CD4-positive, alpha-beta T cell treated with Interleukin-1 beta for 1 hour (primary cell): ENCODE measurements at places on chromosomes 4 and X.

- DNase-seq: peak; percentile 8
These were observed 97.7 kb upstream of the PTPN13 start for GRCh38 chr4:86496094-86497080.

GRCh38 chr4:108834835-108835384 lies 72.1 kb upstream of the ETNPPL start:
- DNase-seq: no peak

DNA sequence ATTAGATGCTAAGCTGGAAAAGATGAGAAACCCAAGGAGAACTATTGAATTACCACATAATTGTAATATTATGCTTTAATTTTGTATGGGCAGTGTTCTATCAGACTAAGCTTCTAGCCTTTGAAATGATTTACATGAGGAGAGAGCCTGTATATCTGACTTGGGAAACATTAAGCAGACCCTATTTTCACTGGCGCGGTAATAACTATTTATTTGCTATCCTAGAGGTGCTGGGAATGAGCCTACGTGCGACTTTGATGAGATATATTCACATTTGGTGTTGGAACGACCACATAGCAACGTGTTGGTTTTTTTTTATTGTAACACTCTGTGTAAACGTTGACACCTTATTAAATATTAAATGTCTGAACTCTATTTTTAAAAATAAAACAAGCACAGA lies 80.5 kb downstream of the CLCN4 start:
- DNase-seq: no peak

DNA sequence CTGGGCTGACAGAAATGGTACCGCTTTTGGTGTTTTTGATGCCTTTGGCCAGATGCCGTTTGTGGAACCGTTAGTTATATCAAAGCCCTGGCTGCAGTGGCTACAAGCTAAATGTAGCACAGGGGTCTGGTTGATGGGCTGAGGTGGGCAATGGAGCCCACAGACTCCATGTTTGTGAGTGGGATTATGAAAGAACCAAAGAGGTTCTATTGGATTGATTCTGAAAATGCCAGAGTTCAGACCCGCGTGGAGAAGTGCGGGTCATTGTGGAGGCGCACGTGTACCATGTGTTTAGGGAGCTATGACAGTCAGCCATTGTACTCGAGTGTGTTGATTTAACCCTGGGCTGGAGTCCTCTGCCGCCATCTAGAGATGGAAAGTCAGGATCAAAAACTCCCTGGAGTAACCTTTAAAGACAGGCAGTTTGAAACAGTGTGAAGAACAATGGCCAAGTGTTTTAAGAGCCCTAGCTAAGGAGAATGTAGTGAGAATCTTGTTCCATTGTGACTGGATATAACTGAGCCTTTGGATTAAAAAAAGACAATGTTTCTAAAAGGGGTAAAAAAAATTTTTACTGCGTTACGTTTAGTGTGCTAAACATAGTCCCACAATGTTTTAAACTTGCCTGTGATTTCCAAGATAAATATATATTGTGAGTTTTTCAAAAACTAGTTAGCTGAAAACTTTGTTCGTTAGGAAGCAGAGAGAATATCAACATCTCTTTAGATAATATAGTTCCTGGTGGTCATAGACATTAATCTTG lies 12.7 kb downstream of the ART3 start:
- no peak for DNase-seq

DNA sequence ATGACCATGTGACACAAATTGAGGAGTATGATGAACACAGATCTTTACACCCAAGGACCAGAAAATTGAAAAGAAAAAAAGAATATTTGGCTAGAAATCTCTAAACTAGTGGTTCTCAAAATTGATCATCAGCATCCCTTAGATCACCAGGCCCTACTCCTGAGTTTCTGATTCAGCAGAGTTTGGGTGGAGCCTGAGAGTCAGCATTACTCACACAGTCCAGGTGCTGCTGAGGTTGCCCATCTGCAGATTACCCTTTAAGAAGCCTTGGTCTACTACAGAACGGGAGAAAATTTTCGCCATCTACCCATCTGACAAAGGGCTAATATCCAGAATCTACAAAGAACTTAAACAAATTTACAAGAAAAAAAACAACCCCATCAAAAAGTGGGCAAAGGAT lies 182.8 kb downstream of the MOSPD2 start:
- no peak for DNase-seq

- DNase-seq: no peak
These were observed 167.3 kb downstream of the MID1IP1 start for GRCh38 chrX:38968344-38969216.

GRCh38 chr4:47719576-47719975 lies 118.3 kb downstream of the CORIN start:
- DNase-seq: no peak

DNA sequence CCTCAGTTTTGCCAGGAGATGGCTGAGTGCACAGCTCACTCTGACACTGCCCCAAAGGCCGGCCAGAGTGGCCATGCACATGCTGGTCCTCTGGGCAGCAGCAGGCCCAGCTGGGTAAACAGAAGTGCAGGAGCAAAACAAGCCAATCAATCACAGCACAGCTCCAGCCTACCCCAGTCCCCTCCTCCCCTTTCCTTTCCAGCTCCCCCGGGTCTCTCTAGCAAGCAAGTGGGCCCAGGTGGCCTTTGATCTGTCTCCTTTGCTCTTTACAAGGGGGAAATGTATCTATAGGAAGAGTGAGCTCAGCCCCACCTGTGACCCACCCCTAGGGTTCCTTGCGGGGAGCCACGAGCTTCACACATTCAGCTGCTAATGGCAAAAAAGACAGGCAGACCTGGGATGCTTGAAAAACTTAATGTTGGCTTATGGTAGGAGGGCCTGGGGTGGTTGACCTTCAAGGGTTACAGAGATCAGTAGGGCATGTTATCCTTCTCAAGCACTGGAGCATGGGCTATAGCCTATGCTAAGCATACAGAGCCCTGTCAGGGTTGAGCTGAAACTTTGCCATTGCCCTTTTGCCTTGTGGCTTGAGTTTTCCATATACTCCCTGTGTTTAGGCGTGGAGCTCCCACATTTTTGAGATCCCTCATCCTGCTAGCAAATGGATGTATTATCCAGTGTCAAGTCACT lies 57.8 kb upstream of the PLAC1 start:
- DNase-seq: no peak

- DNase-seq: no peak
These were observed 25.7 kb downstream of the MAPK10 start for GRCh38 chr4:86334020-86334750.

- DNase-seq: no peak
These were observed 215.4 kb upstream of the MAB21L2 start for GRCh38 chr4:150366487-150366999.

- no peak for DNase-seq
These were observed 313.9 kb downstream of the FBXW7 start for GRCh38 chr4:152221816-152222516.

GRCh38 chr4:98338761-98339438 lies 77.7 kb downstream of the RAP1GDS1 start:
- DNase-seq: no peak

DNA sequence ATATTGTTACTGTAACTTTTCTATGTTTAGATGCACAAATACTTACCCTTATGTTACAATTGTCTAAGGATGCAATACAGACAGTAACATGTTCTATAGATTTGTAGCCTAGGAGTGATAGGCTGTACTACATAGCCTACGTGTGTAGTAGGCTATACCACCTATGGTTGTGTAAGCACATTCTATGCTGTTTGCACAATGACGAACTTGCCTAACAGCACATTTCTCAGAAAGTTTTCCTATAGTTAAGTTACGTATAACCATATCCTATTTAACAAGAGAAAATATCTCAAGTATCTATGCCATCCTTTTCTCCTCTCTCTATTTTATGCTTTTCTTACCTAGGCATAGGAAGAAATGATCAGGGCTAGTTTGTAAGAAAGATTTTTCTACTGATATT lies 710.8 kb upstream of the HTR2C start:
- DNase-seq: no peak

DNA sequence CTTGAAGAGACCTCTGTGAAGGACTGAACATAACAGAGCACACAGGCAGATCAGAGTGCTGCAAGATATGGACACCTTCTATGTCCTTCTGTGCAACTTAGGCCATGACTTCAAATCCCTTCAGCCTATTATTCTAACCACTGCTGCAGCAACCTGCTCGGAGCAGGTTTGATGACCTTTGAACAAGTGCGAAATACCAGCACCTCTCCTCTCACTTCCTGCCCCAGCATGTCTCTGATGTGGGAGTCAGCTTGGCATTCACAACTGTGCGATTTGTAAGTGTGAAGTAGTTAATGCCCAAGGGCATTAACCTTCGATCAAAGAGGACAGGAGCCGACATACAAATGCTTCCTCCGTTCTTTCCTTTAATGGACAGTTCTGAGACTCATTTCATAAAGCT lies 1.6 kb upstream of the EXOC1 start:
- DNase-seq: peak; percentile 25

DNA sequence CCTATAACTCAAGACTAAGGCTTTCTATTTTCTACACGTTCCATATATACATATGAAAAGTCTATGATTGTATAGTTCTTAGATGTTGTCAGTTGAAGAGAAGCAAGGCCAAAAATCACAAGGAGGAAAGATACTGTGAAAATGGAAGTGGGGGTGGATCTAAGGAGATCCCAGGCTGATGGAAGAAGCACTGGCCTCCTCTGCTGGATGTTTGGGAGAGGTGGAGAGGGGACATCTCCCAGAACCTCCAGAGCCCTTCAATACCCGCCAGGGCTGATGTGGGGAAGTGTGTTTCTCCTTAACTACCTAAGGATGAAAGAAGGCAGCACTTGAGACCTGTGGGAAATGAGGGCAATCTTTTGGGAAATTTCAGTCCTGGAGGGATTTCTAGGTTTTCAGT lies 67.4 kb downstream of the RASGEF1B start:
- DNase-seq: no peak

DNA sequence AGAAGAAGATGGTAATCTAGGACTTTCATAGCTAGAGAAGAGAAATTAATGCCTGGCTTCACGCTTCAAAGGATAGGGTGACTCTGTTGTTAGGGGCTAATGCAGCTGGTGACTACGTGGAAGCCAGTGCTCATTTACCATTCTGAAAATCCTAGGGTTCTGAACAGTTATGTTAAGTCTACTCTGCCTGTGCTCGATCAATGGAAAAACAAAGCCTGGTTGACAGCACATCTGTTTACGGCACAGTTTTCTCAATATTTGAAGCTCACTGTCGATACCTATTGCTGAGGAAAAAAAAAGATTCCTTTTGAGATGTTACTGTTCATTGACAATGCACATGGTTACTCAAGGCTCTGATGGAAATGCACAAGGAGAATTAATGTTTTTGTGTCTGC lies 182.6 kb upstream of the NUDT6 start:
- no peak for DNase-seq

- no peak for DNase-seq
These were observed 105.9 kb upstream of the ZFP42 start for GRCh38 chr4:187889651-187890050.

DNA sequence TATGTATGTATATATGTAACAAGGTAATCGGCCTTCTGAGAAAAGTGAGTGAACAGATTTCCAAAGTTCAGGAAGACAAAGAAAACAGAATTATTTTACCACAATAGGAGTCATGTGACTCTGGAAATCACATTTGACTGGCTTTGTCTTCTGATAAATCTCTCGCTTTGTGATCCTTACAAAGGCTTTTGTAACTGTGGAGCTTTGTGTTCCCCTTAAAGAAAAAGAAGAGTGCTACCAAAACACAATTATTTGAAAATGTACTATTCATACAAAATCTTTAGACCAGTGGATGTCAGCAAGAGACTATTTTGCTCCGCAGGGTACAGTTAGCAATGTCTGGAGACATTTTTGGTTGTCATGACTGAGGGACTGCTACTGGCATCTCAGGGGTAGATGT lies 238.8 kb downstream of the LDB2 start:
- DNase-seq: no peak

- no peak for DNase-seq
These were observed 49.2 kb downstream of the SEL1L3 start for GRCh38 chr4:25813448-25814106.

GRCh38 chr4:150960079-150960478 lies 55.0 kb downstream of the LRBA start:
- DNase-seq: no peak

GRCh38 chrX:19912-20571 lies 261.1 kb upstream of the PLCXD1 start:
- DNase-seq: peak; percentile 4

DNA sequence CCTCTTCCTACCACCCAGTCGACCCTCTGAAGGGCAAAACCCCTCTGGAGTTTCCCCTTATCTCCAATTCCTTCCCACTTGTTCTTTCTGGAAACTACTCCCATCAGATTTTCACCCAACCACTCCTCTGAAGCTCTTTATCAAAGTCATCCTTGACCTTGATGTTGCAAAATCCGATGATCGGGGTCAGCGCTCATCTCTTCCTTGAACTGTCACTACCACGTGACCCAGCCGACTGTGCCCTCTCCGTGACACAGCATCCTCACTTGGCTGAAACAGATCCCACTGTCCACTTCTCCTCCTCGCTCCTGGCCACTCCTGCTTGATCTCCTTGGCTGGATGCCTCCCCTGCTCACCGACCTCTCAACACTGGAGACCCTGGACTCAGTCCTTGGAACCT lies 1.1 kb downstream of the CFAP99 start:
- DNase-seq: peak; percentile 56

- no peak for DNase-seq
These were observed 55.9 kb upstream of the RASSF6 start for GRCh38 chr4:73676136-73676535.

DNA sequence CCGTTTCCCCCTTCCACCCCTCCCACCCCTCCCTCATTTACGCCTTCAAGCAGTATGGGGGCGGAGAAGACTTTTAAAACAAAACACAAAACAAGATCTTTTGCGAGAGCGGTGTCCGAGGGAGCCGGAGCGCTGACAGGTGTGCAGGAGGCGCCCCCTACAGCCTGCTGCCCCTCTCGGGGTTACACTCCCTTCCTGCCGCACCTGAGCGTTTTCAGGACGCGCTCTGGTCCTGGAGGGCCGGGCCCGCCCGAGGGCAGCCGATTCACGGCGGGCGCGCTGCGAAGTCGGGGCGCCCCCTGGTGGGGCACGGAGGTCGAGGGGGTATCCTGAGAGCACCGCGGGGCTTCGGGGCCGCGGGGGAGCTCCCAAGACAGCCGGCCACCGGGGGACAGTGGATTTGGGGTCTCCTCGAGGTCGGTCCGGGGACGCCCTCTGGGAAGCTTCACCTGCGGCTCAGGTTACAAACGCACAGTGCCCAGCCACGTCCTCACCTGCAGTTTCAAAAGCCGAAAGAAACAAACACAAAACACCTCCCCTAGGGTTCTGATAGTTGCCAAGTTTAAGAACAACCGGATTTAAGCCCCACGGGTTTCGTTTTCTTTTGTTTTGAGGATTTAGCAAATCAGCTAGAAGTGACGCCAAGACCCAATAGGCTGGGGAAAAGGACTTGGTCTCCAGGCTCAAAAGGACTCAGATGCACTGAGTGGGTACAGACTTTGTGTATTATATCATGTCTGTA lies 8.0 kb upstream of the NEUROG2 start:
- DNase-seq: peak; percentile 74

GRCh38 chr4:3077796-3078195 lies 3.3 kb downstream of the HTT start:
- DNase-seq: peak; percentile 32
